Stimulated activated CD4-positive, alpha-beta T cell treated with anti-CD3 and anti-CD28 coated beads, TNF-alpha, amount 100 ng/mL, for 1 hour (primary cell): ENCODE measurements at places on chromosomes 7 and 10.

DNA sequence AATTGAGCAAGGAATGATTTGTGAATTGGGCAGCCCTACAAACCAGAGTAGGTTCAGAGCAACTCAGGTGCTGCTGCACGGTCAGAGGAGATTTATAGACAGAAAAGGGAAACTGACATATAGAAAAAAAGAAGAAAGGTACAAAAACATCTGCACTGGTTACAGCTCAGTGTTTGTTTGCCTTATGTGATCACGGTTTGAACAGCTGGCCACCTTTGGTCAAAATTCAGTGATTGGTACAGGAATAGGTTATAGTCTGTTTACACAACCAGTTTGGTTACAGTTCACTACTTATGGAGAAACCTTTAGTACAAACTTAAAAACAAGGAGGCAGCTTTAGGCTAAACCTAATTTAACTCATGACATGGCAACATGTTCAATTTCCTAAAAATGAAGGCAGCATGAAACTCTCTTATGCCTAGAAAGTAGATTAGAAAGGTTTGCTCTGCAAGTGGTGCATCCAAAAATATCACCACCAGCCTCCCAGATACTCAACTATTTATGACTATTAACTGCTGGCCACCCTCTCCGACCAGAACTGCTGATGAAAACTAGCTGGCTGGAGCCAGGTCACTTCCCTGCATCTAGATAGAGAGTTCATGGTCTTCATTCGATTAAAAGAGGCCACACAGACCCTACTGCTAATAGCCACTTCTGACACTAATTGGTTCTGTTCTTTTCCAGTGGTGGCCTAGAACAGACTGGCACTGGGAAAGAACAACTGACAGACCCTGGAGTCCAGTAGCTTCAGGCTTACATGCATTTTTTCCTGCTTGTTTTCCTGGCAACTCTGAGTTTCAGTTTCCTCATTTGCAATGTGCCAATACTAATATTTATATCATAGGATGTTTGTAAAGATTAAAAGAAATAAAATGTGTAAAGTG is 548.0 kb downstream of the CCSER2 start:
- no peak for DNase-seq

- no peak for DNase-seq
Observed at GRCh38 chr7:101518336-101518735, 110.8 kb downstream of the MYL10 start.

DNA sequence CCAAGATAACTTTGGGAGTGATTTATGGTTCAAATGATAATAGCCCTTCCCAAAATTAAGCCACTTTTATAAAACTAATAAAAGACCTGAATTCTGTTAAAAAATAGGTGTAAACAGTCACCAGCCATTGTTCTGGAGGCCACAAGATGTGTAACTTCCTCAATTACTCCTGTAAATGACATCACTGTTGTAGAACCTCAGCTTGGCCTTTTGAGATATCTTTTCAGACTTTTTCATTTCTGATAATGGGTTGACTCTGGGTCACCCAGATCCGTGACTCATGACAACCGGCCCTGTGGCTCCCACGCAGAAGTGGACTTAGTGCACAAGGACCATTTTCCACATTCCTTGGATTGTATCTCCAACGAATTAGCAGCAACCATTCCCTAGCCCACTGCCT is 106.6 kb downstream of the DKK1 start:
- DNase-seq = no peak

DNA sequence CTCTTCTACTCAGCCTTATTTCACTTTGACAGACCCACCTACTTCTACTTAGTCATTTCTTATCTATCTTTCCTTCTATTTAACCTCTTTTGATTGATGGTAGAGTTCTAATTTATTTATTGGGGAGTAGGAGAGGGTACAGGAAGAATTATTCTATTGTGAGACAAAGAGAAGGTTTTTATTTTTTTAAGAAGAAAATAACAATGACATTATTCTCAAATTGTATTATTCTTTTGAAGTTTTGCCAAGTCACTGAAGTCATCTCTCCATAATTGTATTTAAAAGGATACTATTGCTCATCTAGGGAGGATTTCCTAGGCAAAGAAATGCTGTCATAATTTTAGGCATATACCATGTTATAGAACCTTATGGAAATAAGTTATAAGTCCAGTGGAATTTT is 52.7 kb downstream of the ITGB8 start:
- no peak for DNase-seq
